NCI-H1105 (cell line): ENCODE measurements at places on chromosomes 12 and 14.

- no peak for DNase-seq
These were observed 339.3 kb downstream of the BCL11B start for GRCh38 chr14:98932431-98933325.

DNA sequence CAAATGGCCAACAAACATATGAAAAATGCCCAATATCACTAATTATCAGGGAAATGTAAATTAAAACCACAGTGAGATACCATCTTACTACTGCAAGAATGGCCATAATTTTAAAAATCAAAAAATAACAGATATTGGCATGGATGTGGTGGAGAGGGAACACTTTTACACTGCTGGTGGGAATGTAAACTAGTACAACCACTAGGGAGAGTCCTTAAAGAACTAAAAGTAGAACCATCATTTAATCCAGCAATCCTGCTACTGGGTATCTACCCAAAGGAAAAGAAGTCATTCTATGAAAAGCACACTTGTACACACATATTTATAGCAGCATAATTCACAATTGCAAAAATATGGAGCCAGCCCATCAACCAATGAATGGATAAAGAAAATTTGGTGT lies 459.7 kb downstream of the GXYLT1 start:
- no peak for DNase-seq

DNA sequence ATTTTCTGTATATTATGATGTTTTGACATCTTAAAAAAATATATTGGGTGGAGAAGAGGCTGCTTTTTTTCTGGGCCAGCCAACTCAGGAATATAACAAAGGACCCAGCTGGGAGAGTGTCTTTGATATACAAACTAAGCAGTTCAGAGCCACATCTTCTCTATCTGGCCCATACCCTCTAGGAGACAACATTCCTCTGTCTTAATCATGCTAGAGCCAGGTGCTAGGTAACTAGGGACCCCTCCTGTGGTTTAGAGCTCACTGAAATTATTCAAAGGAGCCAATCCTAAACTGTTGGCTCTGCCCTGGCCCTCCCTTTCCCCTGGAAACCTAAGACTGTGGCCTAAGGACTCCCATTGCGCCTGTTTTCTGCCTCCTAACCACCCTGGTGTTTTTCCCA lies 193.1 kb upstream of the DIO2 start:
- DNase-seq, result no peak

GRCh38 chr14:99522457-99522891 lies 41.3 kb downstream of the CCNK start:
- no peak for DNase-seq

- no peak for DNase-seq
These were observed 5.7 kb downstream of the BEGAIN start for GRCh38 chr14:100581228-100582145.

GRCh38 chr12:38707648-38708047 lies 197.7 kb downstream of the CPNE8 start:
- DNase-seq, result no peak

- DNase-seq, result peak; percentile 10
These were observed 117.4 kb downstream of the DAD1 start for GRCh38 chr14:22471545-22472121.

DNA sequence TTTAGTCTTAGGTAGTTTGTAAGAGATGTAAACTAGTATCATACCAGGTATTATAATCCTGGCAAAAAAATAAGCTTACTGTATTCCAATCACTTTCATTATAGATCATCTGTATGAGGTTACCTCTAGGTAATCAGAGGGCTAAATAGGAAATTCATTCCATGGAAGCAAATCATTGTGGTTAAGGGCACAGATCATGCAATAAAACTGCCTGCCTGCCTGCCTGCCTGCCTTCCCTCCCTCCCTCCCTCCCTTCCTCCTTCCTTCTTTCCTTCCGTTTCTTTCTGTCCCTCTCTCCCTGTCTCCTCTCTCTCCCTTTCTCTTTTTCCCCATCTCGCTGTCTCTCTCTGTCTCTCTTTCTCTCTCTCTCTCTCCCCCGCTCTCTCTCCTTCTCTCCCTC lies 3.2 kb upstream of the CLEC9A start:
- DNase-seq, result no peak

DNA sequence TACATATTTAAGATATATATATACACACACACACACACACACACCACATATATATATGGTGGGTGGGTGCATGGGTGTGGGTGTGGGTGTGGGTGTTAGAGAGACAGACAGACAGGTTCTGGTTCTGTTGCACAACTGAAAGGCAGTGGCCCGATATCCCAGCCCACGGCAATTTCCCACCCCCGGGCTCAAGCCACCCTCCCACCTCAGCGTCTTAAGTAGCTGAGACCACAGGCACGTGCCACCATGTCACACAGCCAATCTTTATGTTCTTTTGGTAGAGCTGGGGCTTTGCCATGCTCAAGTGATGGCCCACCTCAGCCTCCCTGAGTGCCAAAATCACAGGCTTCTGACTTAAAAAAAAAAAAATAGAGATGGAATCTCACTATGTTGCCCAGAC lies 417.8 kb upstream of the FOXG1 start:
- DNase-seq, result no peak

DNA sequence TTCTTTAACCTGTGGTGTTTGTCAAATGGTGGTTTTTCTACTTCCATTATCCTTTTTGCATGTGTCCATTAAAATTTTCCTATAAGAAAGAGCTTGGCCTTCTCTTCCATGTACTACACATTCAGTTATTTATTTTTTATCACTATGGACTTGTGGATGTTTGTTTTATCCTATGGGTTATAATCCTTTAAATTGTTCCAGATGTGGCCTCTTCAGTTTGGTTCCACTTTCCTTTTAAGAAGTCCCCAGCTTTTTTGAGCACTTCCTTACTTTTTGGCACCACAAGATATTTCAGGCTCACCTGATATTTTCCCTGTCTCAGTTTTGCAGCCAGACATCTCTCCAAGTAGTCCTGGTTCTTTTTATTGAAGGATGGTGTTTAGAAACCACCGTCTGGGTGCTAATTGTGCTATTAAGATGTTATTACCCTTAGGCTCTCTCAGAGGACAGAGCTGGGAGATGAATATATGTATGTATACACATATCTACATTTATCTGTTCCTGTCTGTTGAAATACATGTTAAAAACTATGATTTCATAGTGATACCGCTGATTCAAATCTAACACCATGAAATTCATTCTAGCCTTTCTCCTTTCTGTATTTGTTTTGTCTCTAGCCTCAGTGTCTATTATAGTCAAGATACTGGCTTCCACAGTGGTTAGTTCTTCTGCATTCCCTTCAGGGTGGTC lies 408.5 kb upstream of the RGS6 start:
- DNase-seq, result no peak

GRCh38 chr12:62247281-62248045 lies 12.7 kb upstream of the USP15 start:
- DNase-seq, result no peak
